G401 (cell line): ENCODE measurements at places on chromosomes 13 and 19. TPM values are rescaled to one million over a fixed set of nuclear protein-coding genes. Genes with fewer than 3 reads are reported as not detected.

- no peak for DNase-seq
Measured at GRCh38 chr19:56091751-56092546, 29.1 kb downstream of the ZNF787 start.

GRCh38 chr13:40385858-40386180 is 280.6 kb downstream of the FOXO1 start:
- DNase-seq: no peak

The NLRP7 gene
- not detected in 2 replicates for total RNA-seq

- DNase-seq: no peak
Measured at GRCh38 chr19:43649514-43649913, 9.9 kb upstream of the CADM4 start.

- no peak for DNase-seq
Measured at GRCh38 chr13:96898646-96899254, 95.5 kb downstream of the OXGR1 start.

The MISP3 gene
- total RNA-seq: 2.8 and 4.6 TPM in 2 replicates

The NCR1 gene
- not detected in 2 replicates for total RNA-seq

GRCh38 chr13:43744261-43745031 is 42.3 kb downstream of the ENOX1 start:
- no peak for DNase-seq

The KIR3DL1 gene
- total RNA-seq: not detected in 2 replicates

DNA sequence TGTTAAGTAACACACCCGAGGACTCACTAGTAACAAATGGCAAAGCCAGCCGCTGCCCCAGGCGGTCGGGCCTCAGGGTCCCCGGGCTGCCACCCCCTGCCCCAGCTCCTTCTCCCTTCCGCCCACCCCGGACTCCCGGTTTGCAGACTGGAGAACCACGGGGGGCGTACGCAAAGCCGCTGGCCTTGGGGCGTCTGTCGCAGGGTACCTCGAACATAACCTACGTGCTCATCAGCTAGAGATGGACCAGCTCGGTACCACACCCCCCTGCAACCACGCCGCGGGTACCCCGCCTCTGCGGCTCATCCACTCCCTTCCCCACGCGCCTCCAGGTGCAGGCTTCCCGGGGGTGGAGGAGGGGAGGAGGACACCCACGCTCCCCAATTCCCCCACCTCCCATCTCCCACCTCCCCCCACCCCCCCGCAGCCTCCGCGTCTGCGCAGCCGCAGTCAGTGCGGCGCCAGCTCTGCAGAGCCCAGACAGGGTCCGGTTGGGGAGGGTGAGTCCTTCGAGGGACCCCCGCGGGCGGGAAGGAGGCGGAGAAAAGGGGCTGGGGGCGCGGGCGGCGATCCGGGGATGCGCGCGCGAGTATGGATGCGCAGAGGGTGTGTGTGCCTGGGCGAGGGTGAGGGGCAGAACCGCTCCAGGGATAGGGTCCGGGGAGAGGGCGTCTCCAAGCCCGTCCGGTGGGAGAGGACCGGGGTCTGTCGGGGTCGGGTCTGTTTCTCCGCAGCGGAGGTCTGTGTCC is at the start of gene SMIM17:
TSS of gene SMIM17 (plus strand) at position 449 of the 749 bp plus-strand sequence. CDS start 2,509 bp downstream, outside the sequence.
- DNase-seq: no peak

GRCh38 chr13:25872481-25873241 is 179.2 kb downstream of the SHISA2 start:
- DNase-seq: no peak

DNA sequence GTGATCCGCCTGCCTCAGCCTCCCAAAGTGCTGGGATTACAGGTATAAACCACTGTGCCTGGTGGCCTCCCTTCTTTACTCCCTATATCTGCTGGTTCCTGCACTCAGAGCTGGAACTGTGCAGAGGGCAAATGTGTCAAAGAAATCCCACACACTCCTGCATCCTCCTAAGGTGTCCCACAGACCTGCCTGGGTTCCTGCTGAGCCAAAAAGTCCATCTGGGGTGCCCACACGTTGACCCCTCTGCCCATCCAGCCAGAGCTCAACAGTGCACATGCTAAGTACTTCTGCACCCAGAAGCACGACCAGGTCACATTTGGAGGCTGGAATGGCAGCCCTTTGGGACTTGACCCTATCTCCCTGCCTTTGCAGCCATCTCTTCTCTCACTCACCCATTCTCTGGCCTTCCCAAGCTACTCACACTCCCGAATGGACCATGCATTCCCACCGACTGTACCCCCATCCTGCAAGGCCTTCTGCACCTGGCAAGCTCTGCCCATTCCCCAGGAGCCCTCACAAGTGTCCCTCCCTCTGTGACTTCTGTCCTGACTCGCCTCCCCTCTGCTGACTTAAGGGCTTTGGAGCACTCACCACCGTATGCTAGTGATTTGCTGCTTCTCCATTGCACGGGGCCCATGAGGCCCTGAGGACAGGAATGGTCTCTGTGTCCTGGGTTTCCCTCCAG is 152.1 kb downstream of the KCTD15 start:
- DNase-seq: no peak

The SAMD1 gene
- 162 and 188 TPM in 2 replicates for total RNA-seq

GRCh38 chr13:52644108-52644507 is 1.9 kb downstream of the HNRNPA1L2 start:
- no peak for DNase-seq

The PLIN4 gene
- 0.18 and 0.34 TPM in 2 replicates for total RNA-seq

The DPF1 gene
- 1.9 and 7.0 TPM in 2 replicates for total RNA-seq

The CFAP97D2 gene
- total RNA-seq: not detected in 2 replicates

The BEST2 gene
- total RNA-seq: not detected in 2 replicates

GRCh38 chr13:42255886-42256285 is 16.1 kb upstream of the AKAP11 start:
- no peak for DNase-seq

The GAS6 gene
- 16.0 and 16.2 TPM in 2 replicates for total RNA-seq

DNA sequence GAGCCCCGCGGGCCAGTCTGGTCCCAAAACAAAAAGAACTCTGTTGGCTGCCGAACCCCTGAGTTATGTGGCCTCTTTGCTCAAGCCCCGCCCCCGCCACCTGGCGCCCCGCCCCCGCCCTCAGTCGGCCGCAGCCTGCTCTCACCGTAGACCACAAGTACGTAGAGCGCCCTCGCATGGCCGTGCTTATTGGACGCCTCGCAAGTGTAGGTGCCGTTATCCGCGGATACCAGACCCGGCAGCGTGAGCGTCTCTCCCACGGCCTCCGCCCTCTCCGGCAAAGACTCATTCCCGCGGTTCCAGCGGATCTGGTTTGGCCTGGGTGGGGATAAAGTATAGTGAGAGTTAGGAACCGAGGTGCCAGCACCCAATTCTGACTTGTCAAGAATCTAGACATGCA is 5.5 kb upstream of the ZNF428 start:
- no peak for DNase-seq

The ZNF154 gene
- total RNA-seq: not detected in 2 replicates

- DNase-seq: no peak
Measured at GRCh38 chr13:33322543-33322809, 36.9 kb upstream of the STARD13 start.

DNA sequence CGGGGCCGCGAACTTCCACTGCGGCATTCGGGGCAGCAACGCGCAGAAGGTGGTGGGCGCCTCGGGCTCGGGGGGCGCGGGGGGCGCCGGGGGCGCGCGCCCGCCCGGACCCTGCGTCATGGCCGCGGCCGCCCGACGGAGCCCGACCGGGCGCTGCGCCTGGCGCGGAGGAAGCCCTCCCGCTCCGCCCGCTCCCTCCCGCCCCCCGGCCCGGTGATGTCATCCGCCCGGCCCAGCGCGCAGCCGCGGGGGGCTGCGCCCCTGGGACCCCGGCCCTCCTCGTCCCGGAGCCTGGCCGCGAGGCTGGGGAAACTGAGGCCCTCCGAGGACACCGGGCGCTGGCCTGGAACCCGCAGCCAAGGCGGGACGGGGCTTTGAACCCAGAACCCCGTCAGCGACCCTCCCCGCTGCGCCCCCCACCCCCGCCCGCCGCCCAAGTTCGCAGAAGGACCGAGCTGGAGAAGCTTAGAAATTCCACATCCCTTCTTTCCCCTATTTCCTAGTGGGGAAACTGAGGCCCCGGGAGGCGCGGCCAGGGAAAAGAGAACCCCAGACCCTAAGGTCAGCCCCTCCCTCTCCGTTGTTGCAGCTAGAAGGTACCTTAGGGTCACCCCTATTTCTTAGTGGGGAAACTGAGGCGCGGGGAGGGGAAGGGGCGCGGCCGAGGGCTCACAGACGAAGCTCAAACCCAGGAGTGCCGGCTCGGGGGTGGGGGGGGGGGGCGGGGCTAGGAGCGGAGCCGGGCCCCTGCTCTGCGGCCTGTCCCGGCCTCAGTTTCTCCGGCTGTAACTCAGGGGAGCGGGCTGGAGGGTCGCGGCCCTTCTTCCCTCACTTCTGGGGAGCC is at the start of gene SHC2:
TSS of gene SHC2 (minus strand) at position 157 of the 844 bp plus-strand sequence. CDS start at position 120, 37 bp downstream.
- DNase-seq: no peak
